ENCODE measurements at places on chromosomes 13 and 19. TPM values are rescaled to one million over a fixed set of nuclear protein-coding genes. Genes with fewer than 3 reads are reported as not detected.

GRCh38 chr13:53301449-53301848, 272.8 kb downstream of the OLFM4 start:
- DNase-seq = no peak

- DNase-seq = no peak
Measured at GRCh38 chr13:113148407-113148806, 10.0 kb upstream of the PROZ start.

The NBEA gene
- total RNA-seq = 2.5 TPM

DNA sequence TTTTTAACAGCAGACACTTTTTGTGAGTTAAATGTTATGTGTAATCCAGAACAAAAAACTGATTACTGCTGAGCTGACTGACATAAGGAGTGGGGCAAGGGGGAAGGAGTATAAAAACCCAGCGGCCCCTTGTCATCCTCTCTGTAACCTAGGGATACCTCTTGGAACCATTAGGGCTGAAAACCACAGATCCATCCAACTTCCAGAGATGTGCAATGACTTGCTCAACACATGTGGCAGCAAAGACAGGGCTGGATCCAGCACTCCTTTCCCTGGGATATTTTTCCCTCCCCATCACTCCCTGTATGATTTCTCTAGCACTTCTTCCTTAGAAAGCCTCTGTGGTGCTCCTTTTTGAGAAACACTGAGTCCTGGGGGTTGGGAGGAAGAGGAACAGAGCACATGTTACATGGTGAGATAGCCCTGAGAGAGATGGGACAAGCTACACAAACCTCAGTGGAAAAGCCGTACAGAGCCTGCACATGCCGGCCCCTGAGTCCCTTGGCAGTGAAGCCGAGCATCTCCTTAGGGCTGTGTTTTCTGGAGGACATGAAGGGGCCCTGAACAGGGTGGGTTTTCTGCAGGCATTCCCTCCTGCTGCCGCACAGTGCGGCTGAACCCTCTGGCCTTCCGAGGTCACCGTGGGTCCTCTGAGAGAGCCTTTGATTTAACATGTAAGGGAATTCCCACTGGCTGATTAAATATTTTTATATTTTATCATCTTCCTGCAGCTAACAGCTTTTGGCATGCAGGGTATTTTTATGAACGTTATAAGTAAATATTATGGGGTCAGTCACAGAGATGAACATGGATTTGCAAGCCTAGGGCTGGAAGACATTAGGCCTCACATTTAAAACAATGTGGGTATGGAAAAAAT, 219.9 kb downstream of the COG6 start:
- DNase-seq = no peak

The SIGLECL1 gene
- not detected for total RNA-seq

The LENG1 gene
- 18.7 TPM for total RNA-seq

DNA sequence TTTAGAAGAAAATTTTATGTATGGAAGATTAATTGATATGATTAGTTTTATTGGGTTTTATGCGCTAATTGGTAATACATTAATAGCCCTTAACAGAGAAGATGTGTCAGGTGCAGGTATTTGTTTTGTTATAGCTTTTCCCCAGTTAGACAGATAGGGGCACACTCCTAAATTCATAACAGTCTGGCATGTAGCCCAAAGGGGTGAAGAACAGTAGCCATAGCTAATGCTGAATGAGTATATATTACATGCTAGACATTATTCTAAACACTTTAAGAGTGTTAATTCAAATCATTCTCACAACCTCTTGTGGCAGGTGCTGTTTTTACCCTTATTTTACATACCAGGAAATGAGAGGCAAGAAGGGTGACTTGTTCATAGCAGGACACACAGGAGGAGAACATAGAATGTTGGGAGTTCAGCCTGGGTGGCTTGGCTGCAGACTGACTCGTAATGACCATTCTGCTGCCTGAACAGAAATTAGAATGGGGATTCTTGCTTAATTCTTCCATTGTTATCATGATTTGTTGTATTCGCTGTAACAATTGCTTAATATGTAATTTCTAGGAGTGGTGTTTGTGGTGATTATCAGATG, 20.1 kb downstream of the PCCA start:
- no peak for DNase-seq

The SIAH3 gene
- total RNA-seq = not detected

DNA sequence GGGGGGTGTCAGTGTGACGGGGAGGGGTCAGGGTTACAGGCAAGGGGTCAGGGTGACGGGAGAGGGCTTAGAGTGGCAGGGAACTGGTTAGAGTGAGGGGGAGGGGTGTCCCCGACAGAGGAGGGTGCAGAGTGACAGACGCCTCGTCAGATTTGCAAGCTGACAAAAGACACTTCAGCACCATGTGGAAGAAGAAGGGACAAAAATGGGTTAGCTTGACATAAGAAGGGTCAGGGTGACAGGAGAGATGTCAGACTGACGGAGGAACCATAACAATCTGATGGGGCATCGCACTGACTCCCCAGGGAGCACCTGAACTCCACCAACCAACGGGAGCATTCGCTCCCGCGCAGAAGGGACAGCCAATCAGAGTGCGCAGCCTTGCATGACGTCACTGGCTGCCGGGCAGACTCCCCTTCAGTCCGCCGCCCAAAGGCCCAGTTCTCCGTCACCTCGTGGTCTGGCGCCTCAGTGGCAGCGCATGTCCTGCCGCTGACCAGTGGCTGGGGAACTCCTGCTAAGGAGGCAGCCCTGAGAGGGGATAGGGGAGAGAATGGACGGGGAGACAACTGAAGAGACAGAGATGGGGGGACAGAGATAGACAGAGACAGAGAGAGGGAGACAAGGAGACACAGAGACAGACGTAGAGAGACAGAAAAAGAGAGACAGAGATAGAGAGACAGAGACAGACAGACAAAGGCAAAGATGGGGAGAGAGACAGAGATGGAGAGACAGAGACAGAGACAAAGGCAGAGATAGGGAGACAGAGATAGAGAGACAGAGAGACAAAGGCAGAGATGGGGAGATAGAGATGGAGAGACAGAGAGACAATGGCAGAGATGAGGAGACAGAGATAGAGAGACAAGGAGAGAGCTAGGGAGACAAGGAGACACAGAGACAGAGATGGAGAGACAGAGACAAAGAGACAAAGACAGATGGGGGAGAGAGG, 30.2 kb downstream of the C19orf81 start:
- DNase-seq = peak; percentile 91

- DNase-seq = no peak
Measured at GRCh38 chr13:72314210-72314609, 413.2 kb downstream of the MZT1 start.

DNA sequence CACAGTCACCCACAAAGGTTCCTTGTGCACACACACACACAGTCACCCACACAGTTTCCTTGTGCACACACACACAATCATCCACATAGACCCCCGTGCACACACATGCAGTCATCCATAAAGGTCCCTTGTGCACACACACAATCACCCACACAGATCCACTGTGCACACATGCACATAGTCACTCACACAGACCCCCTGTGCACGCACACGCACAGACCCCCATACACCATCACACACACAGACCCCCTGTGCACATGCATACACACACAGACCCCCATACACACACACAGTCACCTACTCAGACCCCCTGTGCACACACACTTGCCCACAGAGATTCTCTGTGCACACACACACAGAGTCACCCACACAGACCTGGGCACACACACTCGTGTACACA, 107.1 kb downstream of the HSPH1 start:
- no peak for DNase-seq

- no peak for DNase-seq
Measured at GRCh38 chr13:40992678-40993518, 26.2 kb downstream of the ELF1 start.

All from A172 (cell line).